Stimulated activated CD4-positive, alpha-beta T cell treated with anti-CD3 and anti-CD28 coated beads, Interleukin-1b, Interleukin-23, amount 100 ng/mL, for 1 hour (primary cell): ENCODE measurements at places on chromosomes 1 and 21.

- no peak for DNase-seq
Measured at GRCh38 chr1:99352821-99353220, 88.5 kb downstream of the PLPPR4 start.

- DNase-seq: no peak
Measured at GRCh38 chr1:231699784-231700183, 73.2 kb downstream of the DISC1 start.

DNA sequence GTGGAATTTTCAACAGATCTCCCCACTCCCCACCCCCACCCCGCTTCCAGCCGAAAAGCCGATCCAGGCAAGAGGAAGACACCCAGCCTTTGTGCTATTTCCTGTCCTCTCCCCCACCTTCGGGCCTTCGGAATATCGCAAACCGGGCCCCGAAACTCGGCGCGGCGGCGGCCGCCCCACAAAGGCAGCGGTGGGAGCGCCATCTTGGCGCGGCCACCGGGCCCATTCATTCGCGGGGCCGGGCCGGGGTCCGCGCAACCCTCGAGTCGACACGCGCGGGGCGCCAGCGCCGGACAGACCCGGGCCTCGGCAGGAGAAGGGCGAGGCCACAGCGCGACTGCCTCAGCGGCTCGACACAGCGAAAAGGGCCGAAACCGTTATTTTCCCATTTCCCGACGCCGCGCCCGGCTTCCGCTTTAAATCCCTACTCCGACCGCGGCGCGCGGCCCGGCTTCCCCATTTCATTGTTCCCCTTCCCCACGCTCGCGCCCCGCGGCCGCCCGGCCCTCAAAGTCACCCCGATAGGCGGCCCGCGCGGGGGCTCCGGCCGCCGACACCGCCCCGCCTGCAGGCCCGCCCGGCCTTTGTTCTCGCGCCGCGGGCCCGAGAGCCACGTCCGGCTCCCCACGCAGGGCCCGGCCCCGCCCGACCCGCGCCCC lies 911 bp downstream of the GNB1 start:
- DNase-seq: no peak

DNA sequence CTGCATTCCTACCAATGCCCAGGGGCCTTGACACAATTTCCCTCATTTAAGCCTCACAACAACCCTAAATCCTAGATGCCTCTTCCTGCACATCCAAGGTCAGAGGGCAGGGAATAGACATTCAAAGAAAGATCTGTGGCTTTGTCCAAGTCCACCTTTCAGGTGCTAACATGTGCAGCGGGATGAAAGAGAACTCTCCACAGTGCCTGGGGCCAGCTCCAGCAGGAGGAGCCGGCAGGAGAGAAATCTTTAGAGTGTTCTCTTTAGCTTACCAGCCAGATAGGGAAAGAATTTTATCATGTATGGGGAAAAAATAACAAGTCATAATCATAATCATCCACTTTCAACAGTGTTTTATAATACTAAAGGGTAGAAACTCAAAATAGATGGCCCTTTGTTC lies 319.7 kb downstream of the MATN1 start:
- no peak for DNase-seq

GRCh38 chr1:83997631-83998030 lies 1.3 kb downstream of the TTLL7 start:
- no peak for DNase-seq

GRCh38 chr1:222124602-222125001 lies 382.7 kb upstream of the DUSP10 start:
- DNase-seq: no peak

GRCh38 chr1:5571861-5572401 lies 420.3 kb downstream of the NPHP4 start:
- DNase-seq: no peak

DNA sequence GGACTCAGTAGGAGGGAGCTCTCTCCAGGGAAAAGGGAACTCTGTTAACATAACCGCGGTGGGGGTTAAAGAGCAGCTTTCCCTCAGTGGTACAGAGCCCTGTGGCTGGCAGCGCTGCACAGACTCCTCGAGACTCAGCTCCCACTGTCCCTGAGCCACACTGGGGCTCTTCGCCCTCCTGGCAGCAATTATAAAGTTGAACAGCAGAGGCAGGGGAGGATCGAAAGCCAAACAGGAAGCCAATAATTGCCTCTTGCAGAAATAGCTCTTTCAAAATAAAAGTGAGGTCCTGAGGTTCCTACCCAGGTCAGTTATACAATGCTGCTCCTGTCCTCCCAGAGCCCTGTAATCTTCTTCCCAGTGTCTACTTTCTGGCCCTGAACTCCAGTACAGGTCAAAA lies 77.0 kb downstream of the FAM78B start:
- no peak for DNase-seq

DNA sequence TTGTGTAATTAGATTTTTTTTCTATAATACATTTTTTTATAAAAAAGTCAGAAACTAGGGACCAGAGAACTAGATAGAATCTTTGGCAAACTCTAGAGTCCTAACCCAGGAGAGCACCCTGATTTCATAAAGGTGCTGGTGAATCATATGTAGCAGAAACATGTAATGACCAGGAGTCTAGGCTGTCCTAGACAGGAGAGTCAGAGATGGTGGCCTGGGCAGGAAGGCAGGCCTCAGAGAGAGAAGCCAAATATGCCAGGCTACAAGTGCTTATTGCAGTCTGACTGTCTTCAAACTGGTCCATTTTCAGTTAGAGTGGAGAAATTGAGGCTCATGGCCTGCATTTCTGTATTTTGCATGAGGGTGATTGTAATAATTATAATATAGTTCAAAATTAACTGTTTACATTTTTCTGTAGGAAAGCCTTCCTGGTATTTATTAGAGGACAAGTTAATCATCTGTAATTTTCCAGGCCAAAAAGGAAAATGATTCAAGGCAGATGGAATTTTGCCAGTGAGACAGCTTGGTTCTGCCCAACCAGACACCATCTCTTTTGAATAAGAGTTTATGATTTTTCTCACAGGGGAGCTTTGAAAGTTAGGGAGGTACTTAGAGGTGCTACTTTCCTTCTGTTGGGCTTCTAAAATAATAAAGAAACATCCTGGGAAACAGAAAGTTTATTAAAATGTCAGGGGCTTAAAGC lies 129.8 kb downstream of the S1PR1 start:
- no peak for DNase-seq

GRCh38 chr1:243508303-243508713 lies 252.5 kb downstream of the SDCCAG8 start:
- DNase-seq: no peak
